Stimulated activated CD8-positive, alpha-beta memory T cell treated with anti-CD3 and anti-CD28 coated beads, Interleukin-4, amount 100 ng/mL, for 1 hour (primary cell): ENCODE measurements at places on chromosomes 5 and 9.

DNA sequence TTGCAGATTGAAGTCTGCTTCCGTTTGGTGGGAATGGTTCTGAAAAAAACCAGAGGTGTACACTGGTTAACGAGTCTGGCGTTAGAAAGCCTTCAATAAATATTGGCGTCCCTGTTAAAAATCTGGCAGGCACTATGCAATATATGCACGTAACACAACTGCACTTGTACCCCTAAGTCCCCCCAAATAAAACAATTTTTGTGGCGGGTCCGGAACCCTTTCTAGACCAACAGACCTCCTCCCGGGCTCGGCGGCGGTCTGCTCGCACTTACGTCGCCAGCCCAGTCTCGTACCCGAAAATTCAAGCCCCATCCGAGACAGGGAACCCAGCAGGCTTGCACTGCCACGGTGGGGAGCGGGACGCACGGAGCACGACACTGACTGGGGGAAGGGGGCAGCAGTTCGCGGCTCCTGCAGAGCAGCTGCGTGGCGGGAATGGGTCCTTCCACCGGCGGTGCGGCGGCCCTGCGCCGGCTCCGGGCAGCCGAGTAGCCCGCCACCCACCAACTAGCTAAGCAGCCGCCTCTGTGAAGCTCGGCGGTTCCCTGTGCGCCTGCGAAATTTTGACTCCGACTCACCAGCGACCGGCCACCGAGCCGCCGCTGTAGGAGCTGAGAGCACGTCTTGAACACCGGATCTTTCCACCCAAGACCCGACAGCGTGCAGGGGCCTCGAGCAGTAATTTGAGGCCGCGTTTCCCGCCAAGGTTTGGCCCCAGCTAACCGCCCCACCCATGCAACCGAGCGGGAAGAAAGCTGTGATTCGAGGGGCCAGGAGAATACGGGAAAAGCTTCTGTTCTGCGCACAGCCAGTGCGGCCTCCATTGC, 3.9 kb downstream of the MCIDAS start:
- no peak for DNase-seq

GRCh38 chr9:104775976-104776375, 12.0 kb downstream of the NIPSNAP3B start:
- no peak for DNase-seq

DNA sequence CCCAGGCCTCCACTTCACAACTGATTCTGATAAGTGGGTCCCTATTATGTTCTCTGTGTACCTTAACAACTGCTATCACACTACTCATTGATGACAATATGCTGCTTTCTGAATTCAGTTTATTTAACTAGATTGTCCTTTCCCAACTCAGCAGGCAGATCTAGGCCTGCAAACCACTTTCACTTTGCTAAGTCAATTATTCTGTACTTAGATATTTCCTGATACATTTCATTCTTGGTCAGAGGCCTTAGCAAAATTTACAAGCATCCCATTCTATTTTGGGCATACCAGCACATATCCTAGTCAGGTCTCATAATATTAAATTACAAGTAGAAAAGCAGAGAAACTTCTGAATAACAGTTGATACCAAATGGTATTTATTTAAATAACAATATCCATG, 235.7 kb upstream of the HAPLN1 start:
- DNase-seq: no peak

GRCh38 chr9:38180656-38181055, 111.6 kb upstream of the SHB start:
- no peak for DNase-seq

- DNase-seq: no peak
These were observed 320.4 kb downstream of the DRD1 start for GRCh38 chr5:175123542-175123941.
